Esophagus squamous epithelium (tissue), 5 donors: ENCODE measurements at places on chromosomes 5 and 9. TPM values are rescaled to one million over a fixed set of nuclear protein-coding genes. Genes with fewer than 3 reads are reported as not detected.

DNA sequence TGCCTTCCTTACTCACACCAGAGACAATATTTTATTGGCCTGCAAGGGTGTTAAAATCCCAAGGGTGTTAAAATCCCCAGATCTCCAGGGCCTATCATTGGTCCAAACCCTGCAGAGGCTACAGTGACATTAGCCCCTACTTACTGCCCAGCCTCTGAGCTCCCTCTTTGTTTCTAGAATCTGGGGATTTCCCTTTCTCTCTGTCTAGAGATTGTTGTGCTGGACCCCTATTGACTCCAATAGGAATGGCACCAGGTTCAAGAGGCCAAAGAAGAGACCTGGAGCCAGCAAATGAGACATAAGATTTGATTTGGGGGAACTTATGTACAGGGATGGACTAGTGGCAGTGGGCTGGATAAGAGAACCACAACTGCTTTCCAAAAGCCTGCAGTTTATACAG, 53.3 kb upstream of the ZBED3 start:
- H3K27me3 ChIP-seq: peaks cover 8% of the 10 kb centered on the region
- no peaks in the 10 kb centered on the region for H3K4me1 ChIP-seq
- DNase-seq: no peak
- no peaks in the 10 kb centered on the region for H3K36me3 ChIP-seq
- H3K4me3 ChIP-seq: no peak overlapping the region
- H3K27ac ChIP-seq: no peak overlapping the region

DNA sequence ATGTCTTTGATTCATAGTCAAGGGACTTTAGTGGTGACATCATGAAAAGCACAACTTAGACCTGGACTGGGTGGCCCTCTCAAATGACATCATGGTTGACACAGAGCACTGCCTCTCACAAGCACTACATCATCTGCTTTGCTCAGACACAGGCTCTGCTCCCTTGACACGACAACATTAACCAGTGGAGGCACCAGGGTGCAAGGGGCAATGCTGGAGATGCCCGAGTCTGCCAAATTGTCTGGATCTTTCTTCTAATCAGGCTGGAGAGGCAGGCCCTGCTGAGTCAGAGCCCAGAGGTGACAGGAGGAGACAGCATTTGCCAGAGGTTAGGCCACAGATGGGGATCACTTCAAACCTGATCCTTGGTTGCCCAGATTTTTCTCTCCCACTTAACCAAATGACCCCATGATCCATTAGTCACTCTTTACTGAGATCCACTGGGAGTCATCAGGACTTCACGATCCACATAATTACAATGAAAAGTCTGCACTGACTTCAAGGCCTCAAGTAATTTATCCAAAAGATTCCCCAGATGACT, 174.4 kb downstream of the SLIT3 start:
- no peaks in the 10 kb centered on the region for H3K4me1 ChIP-seq
- no peaks in the 10 kb centered on the region for H3K36me3 ChIP-seq
- no peak for DNase-seq
- H3K27me3 ChIP-seq: no peaks in the 10 kb centered on the region

IFNA2 gene
- not detected for total RNA-seq

DNA sequence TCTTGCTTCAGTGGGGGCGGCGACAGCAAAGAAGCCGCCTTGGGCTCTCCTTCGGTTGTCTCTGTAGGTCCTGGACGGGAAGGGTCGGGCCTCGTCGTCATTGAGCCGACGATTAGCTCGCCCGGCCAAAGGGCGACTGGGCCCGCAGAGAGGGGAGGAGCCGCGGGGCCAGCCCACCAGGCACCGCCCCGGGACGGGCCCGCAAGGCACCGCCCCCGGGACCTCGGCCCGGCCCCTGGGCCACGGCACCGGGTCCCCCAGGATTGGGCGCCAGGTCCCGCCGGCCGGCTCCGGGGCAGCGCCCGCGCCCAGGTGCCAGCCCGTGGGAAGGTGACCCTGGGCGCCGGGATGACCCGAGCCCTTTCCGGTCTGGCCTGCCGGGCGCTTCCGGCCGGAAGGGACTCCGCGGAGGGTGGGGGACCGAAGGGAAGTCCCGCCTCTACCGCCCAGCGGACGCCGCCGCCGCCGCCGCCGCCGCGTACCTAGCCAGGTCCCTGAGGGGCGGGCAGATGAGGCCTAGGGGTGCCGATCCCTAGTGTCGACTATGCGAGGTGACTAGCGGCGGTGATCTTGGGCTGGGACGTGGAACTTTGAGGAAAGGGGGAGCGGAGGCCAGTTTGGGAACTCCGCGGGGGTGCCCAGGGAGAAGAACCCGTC, at the start of the genes GBA2 and RGP1:
Gene GBA2 (minus strand): TSS at position 371 of the 657 bp plus-strand sequence. CDS start 524 bp downstream, outside the sequence.
Gene RGP1 (plus strand): TSS at position 430 of the 657 bp plus-strand sequence. CDS start 469 bp downstream, outside the sequence.
- H3K4me3 ChIP-seq: peak within 1 kb of the TSS; percentile 92
- DNase-seq: no peak
- peak within 1 kb of the TSS; percentile 97 for H3K27ac ChIP-seq
- H3K27me3 ChIP-seq: no peaks in the 10 kb centered on the region

DNA sequence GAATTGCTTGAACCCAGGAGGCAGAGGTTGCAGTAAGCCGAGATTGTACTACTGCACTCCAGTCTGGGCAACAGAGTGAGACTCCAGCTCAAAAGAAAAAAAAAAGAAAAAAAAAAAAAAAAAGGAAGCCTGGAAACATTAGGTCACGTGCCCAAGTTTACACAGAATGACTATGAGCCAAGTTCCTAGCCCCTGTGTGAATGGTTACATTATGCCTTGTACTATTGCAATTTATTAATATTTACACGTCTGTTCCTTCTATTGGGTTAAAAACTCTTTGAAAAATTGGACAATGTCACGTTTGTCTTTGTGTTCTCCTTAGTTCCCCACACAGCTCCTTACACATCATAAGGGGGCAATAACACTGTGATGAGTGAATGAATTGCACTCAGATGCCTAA, 33.5 kb upstream of the SLC28A3 start:
- H3K4me1 ChIP-seq: peaks cover 3% of the 10 kb centered on the region
- no peaks in the 10 kb centered on the region for H3K27me3 ChIP-seq
- no peaks in the 10 kb centered on the region for H3K36me3 ChIP-seq
- no peak overlapping the region for H3K27ac ChIP-seq

GRCh38 chr5:96199713-96200183, 233.3 kb downstream of the PCSK1 start:
- H3K27me3 ChIP-seq: no peaks in the 10 kb centered on the region
- H3K4me1 ChIP-seq: no peaks in the 10 kb centered on the region
- H3K4me3 ChIP-seq: no peak overlapping the region
- H3K27ac ChIP-seq: no peak overlapping the region
- no peaks in the 10 kb centered on the region for H3K36me3 ChIP-seq
- DNase-seq: no peak

PCDHB12 gene
- total RNA-seq: 2.6 TPM

GRCh38 chr5:66540078-66540477, 56.1 kb upstream of the MAST4 start:
- no peak overlapping the region for H3K27ac ChIP-seq
- no peaks in the 10 kb centered on the region for H3K27me3 ChIP-seq
- no peak for DNase-seq
- no peaks in the 10 kb centered on the region for H3K36me3 ChIP-seq
- no peak overlapping the region for H3K4me3 ChIP-seq

GRCh38 chr9:18520416-18521047, 46.6 kb downstream of the ADAMTSL1 start:
- H3K36me3 ChIP-seq: no peaks in the 10 kb centered on the region
- H3K27me3 ChIP-seq: no peaks in the 10 kb centered on the region
- DNase-seq: no peak
- H3K4me3 ChIP-seq: no peak overlapping the region

DNA sequence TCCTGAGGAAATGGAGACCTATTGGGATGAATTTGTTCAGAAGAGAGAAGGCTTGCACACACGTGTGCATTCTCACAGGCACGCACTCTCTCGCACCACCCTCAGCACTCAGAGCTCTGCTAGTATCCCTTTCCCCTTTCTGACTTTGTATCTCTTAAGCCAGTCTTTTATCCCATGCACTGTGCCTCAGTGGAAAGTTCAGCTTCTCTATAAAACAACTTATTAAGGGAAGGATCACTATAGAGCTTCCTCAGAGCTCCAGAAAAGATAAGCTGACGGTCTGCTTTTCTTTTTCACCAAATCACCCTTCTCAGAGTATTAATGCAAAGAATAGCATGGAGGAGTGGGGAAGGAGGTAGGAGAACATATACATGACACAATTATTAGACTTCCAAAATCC, 207.8 kb downstream of the ENC1 start:
- no peak overlapping the region for H3K27ac ChIP-seq
- H3K27me3 ChIP-seq: no peaks in the 10 kb centered on the region
- DNase-seq: no peak
- no peak overlapping the region for H3K4me3 ChIP-seq
- H3K36me3 ChIP-seq: no peaks in the 10 kb centered on the region

GRCh38 chr5:179679014-179679674, 1.7 kb downstream of the CBY3 start:
- H3K36me3 ChIP-seq: no peaks in the 10 kb centered on the region
- H3K4me3 ChIP-seq: peak overlapping the region; percentile 82
- peak overlapping the region; percentile 93 for H3K27ac ChIP-seq
- H3K27me3 ChIP-seq: no peaks in the 10 kb centered on the region
- peaks cover 15% of the 10 kb centered on the region for H3K4me1 ChIP-seq

- H3K27ac ChIP-seq: no peak overlapping the region
- H3K4me3 ChIP-seq: no peak overlapping the region
- no peaks in the 10 kb centered on the region for H3K4me1 ChIP-seq
- H3K36me3 ChIP-seq: no peaks in the 10 kb centered on the region
- no peaks in the 10 kb centered on the region for H3K27me3 ChIP-seq
These were observed 651.6 kb upstream of the RORB start for GRCh38 chr9:73845539-73845938.

DNA sequence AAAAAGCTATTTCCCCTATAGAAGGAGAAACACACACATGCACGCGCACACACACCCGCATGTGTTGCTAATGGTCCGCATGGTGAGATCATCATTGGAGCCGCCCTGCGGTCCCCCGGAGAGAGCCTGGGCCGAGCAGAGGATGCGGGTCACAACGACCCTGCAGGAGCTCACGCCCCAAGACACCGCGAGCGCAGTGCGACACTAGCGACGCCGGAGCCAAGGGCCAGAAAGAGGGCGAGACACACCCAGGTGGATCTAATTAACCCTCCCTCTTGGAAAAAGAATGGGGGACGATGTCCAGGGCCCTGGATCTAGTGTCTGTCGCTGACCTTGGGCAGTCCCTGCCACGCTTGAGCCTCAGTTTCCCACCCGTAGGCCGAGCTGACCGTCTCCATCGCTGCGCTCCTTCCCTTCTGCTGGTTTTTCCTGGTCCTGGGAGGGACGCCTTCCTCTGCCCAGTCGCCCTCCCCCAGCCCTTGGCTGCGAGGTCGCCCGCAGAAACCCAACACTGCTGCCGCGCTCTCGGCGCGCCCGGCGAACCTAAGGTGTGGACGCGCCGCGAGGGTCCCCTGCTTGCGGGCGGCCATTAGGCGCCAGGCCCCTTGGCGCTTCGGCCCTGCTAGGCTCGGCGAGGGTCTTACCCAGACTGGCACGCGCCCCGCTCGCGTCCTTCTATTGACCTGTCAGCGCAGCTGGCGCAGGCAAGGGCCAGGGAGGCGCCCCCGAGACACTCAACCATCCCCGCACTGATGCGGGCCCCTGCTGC, 47.5 kb upstream of the RNF20 start:
- no peak for DNase-seq
- H3K4me1 ChIP-seq: peaks cover 15% of the 10 kb centered on the region
- peak overlapping the region; percentile 94 for H3K27ac ChIP-seq
- no peaks in the 10 kb centered on the region for H3K27me3 ChIP-seq
- H3K36me3 ChIP-seq: no peaks in the 10 kb centered on the region
- H3K4me3 ChIP-seq: peak overlapping the region; percentile 79

DNA sequence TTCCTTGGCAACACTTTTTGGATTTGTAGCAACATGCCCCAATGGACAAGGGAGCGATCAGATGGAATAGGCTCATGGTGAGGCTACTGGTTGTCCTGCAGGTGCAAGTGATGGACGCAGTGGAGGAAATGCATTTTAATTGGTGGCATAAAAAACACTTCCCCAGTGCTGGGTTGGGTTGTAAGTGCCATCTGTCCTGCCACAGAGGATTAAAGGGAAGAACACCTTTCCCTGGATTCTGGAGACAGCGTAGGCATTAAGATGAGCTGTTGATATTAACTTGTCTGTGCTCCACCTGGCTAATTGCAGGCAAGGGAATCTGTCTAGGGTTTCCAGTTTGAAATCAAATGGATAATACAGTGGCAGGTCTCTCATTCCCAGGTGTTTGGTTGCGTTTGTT, 173.4 kb downstream of the ZNF462 start:
- no peak overlapping the region for H3K27ac ChIP-seq
- no peak for DNase-seq
- no peak overlapping the region for H3K4me3 ChIP-seq
- H3K36me3 ChIP-seq: no peaks in the 10 kb centered on the region
- no peaks in the 10 kb centered on the region for H3K4me1 ChIP-seq
- no peaks in the 10 kb centered on the region for H3K27me3 ChIP-seq

GPRIN1 gene
- total RNA-seq: 0.57 TPM

CYLC2 gene
- total RNA-seq: not detected

DNA sequence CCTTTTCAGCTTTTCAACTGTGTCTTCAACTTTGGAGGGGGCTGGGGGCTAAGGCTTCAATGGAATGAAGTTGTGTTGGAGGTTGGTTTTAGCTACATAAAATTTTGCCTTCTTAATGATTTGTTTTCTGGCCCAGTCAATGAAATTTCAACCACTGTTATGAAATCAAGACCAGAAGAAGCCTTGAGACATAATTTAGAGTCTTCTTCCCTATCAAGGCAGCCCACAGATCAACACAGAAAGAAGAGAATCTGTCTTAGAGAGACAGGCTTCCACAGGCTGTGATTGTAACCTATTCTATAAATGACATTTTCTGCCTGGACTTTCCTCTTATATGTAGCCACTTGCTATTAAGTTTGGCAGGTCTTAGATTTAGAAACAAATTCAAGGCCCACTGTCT, 46.5 kb upstream of the ZSWIM6 start:
- H3K4me3 ChIP-seq: no peak overlapping the region
- no peak overlapping the region for H3K27ac ChIP-seq
- no peaks in the 10 kb centered on the region for H3K36me3 ChIP-seq

GRCh38 chr9:114176624-114177291, 21.4 kb downstream of the COL27A1 start:
- H3K4me3 ChIP-seq: no peak overlapping the region
- H3K36me3 ChIP-seq: no peaks in the 10 kb centered on the region
- peaks cover 41% of the 10 kb centered on the region for H3K4me1 ChIP-seq
